ENCODE measurements at places on chromosomes 6 and 20.

DNA sequence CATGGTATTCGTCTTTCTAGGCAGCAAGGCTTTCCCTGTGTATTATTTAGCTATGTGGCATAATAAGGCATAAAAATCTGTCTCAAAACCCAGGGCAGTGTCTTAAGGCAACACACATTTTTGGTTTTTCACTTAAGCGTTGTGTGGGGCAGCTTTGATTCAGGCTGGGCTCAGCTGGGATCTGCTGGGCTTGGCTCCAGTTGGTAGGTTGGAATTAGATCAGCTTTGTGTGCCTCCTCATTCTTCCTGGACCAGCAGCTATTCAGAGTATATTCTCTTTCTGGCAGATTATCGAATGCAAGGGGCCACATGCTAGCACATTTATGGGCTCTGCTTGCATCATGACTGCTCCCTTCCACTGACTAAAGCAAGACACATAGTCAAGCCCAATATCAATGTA is 487.9 kb downstream of the RFPL4B start:
- DNase-seq: no peak

DNA sequence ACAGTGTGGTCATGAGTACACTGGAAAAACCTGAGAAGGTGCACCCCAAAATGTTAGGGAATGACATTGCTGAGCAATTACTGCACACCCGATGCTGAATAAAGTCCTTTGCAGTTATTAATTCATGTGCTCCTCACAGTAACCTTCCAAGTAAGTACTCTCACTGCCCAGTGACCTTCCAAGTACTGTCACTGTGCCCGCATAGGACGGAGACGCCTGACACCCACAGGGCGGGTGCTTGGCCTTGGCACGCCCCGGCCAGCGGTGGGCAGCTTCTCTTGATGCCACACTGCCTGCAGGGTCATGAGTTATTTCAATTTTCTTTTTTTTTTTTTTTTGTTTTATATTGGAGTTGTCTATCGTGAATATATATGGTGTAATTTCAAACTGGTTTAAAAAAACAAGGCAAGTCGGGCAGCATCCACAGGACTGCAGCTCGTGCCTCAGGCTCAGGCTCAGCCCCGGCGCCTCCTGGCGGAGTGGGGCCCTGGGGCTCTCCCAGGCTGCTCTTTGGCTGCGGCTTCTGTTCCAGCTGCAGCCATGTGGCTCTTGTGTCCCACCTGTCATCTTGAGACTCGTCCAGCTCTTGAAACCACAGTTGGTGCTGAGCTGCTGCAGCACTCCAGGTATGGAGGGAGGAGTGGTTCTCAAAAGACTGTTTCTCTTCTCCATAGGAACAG is 27.0 kb downstream of the PNLDC1 start:
- DNase-seq: no peak

GRCh38 chr6:33727932-33728331 is 16.4 kb upstream of the UQCC2 start:
- no peak for DNase-seq

GRCh38 chr20:54661880-54662465 is 186.6 kb downstream of the DOK5 start:
- no peak for DNase-seq

GRCh38 chr20:25044261-25044560 is 13.7 kb downstream of the ACSS1 start:
- no peak for DNase-seq

DNA sequence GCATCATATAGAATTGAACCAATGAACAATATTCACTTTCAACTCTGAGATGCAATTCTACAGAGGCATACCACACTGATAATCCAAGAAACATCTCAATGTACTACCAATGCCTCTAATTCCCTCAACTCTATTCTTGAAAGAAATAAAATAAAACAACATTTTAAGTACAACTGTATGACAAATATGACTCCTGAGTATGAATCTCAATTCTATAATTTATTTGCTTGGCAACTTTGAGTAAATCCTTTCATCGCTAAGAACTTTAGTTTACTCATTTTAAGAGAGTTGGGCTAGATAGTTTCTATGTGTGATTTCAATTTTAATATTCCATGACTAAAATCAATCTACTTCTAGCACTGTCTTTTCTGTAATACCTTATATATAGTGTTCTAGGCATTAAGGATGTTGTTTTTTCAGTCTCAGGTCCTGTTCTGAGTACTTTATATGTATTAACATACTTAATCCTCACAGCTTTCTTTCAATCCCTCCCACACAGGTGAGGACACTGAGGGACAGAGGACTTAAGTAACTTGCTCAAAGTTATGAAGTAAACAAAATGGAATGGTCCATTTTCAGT is 33.4 kb downstream of the GOPC start:
- no peak for DNase-seq

DNA sequence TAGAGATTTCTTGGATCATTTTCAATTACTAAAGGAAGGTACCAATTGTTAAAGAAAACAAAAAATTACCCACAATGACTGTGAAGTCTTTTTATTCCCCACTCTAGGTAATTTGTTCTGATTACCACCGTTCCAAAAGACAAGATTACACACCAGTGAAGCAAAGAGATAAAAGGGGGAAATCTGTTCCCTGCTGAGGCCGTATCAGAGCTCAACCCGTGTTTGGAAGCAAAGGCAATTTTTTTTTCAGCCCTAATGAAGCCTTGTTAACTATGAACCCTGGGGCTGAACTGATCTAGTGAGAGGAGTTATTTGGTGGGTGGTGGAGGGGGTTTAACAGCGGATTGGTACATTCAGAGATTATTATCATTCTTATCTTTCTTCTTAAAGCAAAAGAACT is 128.5 kb downstream of the ALDH8A1 start:
- no peak for DNase-seq

- no peak for DNase-seq
These were observed 185.6 kb upstream of the TAB2 start for GRCh38 chr6:149131891-149132290.

DNA sequence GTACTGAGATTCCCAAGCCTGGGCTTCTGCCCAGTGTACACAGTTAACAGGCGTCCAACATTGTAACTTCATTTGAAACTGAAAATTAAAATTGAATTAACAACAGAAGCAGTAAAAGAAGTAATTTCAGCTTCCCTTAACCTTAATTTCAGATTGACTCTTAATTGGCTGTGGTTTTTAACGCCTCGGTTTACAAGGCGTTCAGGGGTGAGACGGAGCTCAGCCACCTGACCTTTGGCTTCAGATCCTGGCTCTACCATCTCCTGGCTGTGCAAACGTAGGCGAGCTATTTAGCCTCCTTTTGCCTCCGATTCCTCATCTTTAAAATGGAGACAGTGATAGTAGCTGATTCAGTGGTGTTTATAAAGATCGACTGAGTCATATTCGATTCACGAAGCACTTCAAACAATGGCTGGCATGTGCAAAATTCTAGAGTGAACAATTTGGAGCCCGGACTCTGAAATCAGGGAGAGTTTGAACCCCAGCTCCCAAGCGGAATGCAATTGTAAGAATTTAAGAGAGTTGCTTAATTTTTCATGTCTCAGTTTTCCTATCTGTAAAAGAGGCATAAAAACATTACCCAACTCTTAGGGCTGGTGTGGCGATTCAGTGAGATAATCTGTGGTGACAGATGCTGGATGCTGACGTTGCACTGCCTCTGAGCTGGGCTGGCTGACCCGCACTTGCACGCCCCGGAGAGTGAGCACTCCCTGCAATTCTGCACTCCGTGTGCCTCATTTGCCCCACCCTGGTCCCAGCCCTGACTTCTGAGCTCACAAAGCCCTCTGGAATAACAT is 23.5 kb upstream of the OCSTAMP start:
- DNase-seq: no peak

DNA sequence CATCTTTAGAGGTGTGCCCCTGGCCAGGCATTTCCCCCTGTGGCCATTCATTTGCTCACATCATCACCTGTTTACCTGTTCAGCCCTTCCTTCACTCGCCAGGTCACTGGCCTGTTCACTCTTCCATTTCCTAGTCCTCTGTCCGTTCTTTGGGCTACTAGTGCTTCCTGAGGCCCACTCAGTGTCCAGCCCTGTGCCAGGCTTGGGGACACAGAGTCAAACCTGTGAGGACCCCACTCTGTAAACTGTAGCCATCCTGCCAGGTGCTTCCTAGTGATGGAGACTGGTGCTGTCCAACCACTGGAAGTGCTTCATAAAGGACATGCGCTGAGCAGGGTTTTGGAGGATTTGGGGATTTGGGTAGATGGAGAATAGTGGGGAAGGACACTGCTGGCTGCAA is 3.5 kb downstream of the DLGAP4 start:
- DNase-seq: no peak

DNA sequence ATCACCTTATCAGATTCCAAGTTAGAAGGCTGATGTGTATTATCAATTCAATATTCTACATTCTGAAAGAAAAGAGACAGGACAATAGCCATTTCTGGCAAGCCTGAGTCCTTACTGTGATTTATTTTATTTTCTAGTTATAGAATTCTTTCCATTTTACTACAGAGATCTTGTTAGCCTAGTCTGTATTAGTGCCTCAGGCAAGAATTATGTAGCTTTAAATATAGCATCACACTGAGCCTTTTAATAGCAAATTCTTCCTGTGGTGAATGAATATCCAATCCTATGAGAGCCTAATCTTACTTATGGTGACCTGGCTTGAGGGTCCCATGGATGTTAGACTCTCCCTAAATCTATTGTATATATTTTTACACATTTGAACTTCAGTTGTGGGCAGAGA is 732.8 kb upstream of the CITED2 start:
- no peak for DNase-seq

- DNase-seq: no peak
These were observed 100.8 kb downstream of the L3MBTL3 start for GRCh38 chr6:130119211-130119610.

DNA sequence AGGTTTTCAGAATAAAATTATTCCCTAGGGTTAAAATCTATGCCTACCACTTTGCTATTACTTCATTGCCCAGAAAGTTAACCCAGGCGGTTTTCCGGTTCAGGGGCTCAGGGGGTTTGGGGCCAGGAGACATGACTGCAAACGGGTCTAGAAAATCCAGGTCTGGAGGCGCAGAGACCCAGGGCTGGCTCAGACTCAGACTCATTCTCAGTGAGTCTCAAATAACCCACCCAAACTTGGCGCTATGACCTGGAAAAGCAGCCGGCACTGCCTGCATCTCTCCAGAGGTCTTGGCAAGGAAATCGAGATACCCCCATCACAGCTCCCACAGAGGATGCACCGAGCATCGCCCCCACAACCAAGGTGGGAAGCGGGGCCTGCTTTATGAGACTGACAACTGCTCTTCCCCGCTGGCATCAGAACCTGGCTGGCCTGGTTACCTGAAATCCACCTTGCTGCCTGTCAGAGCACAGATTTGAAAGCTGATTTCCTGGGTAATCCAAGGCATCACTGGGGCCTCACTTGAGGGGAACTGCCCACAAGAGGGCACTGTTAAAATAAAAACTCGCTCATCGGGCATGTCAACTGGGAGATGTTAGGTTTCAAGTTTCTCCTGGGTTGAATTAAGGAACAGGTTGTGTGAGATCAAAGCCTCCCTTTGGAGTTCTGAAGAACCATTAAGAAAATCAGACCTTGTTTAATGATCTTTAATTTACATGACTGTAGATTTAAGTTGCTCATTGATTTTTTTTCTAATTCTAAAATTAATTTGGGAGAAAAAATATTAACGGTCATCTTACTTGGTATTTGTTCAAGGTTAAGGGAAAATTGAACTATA is 55.1 kb downstream of the KIF16B start:
- DNase-seq: no peak

GRCh38 chr6:147724454-147724853 is 216.0 kb downstream of the SAMD5 start:
- no peak for DNase-seq

- no peak for DNase-seq
These were observed 518 bp downstream of the PEX6 start for GRCh38 chr6:42978487-42978838.

GRCh38 chr6:136983687-136984086 is 61.1 kb downstream of the IL20RA start:
- no peak for DNase-seq

- DNase-seq: no peak
These were observed 8.9 kb downstream of the CYP21A2 start for GRCh38 chr6:32047084-32047478.

DNA sequence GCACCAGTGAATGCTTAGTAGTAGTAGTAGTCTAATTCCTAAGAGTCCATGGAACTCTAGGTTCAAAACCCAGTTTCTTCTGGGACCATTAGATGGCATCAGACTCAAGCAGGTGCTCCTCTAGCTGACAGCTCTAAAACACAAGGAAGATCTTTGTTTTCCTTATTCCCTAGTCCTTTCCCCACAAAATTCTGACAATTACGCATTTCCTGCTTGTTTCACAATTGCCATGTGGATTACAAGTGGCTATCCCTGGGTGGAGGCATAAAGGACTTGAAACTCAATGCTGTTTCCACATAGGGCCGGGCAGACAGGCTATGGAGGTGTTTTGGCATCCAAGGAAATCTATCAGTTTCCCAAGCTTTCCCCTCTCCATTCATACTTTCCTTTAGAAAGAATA is 9.2 kb upstream of the HLA-DOB start:
- no peak for DNase-seq

- no peak for DNase-seq
These were observed 714.2 kb downstream of the KIF16B start for GRCh38 chr20:15859061-15859460.

- DNase-seq: no peak
These were observed 69.5 kb upstream of the FOXQ1 start for GRCh38 chr6:1242446-1242845.

DNA sequence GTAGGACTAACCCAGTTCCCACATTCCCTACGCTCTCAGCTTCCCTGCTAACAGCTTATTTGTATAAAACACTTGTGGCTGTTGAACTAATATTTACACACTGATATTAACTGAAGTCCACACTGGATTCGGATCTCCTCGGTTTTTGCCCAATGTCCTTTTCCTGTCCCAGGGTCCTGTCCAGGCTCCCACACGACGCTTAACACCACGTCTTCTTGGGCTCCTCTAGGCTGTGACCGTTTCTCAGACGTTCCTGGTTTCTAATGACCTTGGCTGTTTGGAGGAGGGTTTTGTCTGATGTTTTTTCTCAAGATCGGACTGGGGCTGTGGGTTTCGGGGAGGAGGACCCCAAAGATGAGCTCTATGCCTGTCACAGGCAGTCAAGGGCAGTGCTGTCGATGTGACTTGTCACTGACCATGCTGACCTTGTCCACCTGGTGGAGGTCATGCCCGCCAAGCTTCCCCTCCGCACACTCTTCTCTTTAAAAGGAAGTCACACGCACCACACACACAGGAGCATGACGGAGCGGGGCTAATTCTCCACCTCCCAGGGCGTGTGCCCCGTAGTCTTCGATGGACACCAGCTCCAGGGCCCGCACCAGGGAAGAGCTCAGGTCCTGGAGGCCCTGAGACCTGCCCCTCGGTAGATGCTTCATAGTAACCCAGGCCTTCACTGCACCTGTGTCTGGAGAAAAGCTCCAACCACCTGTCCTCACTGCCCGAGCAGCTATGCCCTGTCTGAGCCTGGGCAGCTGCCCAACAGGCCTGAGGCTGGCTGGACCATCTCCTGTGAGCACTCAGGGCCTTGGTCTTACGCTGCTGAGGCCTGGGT is 72.0 kb downstream of the TTLL2 start:
- no peak for DNase-seq

GRCh38 chr6:35091346-35092083 is 49.6 kb downstream of the TCP11 start:
- no peak for DNase-seq

- no peak for DNase-seq
These were observed 6.4 kb downstream of the ZSWIM3 start for GRCh38 chr20:45863543-45864470.

- no peak for DNase-seq
These were observed 52.8 kb upstream of the CDYL start for GRCh38 chr6:4723383-4723782.

All from GM12864 (cell line).